GM13977 (cell line): ENCODE measurements at places on chromosomes 1 and 21.

DNA sequence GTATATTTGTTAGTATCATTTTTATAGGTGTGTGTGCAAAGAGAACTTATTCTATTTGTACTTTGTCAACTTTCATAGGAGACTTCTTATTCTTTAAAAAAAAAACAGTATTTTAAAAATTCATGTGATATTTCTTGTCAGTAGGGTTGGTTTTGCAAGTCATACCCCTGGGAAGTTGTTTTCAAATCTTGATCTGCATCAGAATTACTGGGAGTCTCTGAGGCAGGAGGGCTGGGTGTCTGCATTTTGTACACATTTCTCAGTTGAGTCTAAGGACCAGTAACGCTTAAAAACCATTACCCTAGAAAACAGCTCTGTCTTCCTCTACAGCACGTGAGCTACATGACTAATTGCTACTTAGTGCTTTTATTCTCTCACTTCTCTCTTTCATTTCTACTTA, 76.0 kb upstream of the CTTNBP2NL start:
- DNase-seq, result no peak

DNA sequence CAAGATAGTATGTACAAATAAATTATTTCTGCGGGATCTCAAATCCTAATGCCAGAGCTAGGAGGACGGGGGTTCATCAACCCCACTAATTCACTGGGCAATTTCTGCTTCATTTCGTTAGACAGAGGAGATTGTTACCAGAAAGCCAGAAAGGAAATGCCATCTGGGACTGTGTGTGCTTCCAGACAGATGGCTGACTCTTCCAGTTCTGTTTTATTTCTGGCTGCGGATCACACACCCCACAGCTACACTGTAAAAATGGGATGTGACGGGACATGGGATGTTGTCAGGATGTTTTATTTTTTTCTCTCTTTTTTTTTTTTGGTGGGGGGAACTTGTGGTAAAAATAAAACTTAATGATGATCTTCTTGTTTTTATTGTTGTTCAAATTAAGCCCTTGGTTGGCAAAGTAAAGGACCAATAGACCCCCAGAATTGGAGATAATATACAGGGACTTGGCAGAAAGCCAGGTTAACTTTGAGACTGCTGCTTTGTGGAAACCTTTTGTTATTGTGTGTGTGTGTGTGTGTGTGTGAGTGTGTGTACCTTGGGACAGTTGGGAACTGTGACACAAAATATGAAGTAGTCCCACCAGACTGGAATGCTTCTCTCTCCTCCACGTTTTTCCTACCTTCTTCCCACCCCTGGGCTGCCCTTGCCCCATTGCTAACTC, 114.5 kb downstream of the NUF2 start:
- no peak for DNase-seq

- DNase-seq, result no peak
Measured at GRCh38 chr21:46119637-46120271, 21.8 kb downstream of the COL6A2 start.

GRCh38 chr1:213457733-213458132, 406.7 kb downstream of the RPS6KC1 start:
- DNase-seq, result no peak

- no peak for DNase-seq
Measured at GRCh38 chr1:233349137-233349536, 21.6 kb downstream of the MAP3K21 start.

DNA sequence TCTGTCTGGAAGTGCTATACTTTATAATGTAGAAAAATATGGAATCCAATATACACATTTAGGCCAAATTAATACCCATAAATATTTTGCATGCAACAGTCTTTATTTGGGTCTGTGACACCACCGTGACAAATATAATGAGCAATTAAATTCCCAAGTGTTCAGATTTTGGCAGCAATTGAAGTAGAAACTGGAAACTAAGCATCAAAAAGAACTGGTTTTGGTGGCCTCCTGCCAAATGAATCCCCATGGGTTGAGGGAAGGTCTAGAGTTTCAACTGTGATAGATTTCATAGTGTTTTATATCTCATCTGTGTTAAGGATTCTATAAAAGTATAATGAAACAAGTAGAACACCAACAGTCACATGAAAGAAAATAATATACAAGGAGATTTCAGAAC, 88.4 kb downstream of the DPYD start:
- DNase-seq, result no peak

DNA sequence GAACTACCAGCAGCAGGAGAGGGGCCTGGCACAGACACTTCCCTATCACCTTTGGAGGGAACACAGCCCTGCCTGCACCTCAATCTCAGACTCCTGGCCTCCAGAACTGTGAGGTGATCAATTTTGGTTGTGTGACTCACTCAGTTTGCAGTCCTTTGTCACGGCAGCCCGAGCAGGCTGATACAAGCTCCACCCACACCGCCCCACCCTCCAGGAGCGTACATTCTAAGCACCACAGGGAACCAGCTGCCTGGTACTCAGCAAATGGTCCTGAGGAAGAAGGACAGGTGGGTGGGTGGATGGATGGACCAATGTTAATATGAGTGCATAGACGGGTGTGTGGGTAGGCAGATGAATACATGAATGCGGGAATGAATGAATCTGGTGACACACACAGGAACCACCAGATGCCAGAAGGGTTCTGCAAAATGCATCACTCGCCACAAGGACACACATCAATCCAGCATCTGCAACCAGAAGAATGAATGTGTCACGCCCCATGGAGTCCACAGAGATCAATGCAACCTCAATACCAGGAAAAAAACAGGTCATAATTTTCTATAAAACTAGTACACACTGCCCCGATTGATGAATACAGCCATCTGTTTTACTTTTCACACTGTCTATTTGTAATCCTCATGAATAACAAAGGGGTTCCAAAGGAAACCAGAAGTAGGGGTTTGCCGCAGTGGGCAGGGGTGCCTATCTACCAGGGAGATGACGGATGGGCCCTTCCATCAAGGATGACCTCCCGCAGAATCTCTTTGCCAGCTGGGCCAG, 284.5 kb downstream of the NPHP4 start:
- no peak for DNase-seq

- DNase-seq, result no peak
Measured at GRCh38 chr1:234875328-234875952, 253.2 kb downstream of the TOMM20 start.

GRCh38 chr21:16509476-16509875, 779.7 kb downstream of the USP25 start:
- DNase-seq, result no peak

DNA sequence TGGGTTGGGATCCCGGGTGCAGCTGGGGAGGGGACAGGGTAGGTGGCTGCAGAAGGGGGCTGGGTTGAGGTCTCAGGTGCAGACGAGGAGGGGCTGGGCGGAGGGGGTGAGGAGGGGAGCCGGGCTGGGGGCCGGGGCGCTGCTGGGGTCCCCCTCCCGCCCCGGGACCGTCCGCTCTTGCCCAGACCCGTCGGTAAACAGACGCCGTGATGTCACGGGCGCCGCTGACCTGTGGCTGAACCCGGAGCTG, 22.3 kb downstream of the DHRS3 start:
- DNase-seq, result no peak

DNA sequence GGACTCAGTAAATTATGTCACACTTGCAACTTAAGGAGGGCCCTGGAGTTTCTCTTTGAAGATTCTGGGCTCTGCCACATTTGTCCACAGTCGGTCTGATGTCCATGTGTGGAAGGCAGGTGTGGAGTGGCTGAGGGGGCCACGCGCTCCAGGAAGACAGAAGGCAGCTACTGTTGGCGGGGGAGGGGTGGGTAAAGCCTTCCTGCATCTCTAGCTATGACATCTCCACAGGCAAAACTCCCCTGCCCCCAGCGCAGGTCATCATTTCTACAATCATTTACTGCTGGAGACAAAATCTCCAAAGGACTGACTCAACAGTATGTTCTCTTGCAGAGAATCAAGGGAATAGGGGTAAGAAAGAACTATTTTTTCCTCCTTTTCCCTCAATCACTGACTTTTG, 11.4 kb upstream of the TSPEAR start:
- no peak for DNase-seq

- DNase-seq, result no peak
Measured at GRCh38 chr1:199918196-199918769, 109.2 kb upstream of the NR5A2 start.

GRCh38 chr1:226827458-226827857, 43.0 kb upstream of the PSEN2 start:
- DNase-seq, result no peak

DNA sequence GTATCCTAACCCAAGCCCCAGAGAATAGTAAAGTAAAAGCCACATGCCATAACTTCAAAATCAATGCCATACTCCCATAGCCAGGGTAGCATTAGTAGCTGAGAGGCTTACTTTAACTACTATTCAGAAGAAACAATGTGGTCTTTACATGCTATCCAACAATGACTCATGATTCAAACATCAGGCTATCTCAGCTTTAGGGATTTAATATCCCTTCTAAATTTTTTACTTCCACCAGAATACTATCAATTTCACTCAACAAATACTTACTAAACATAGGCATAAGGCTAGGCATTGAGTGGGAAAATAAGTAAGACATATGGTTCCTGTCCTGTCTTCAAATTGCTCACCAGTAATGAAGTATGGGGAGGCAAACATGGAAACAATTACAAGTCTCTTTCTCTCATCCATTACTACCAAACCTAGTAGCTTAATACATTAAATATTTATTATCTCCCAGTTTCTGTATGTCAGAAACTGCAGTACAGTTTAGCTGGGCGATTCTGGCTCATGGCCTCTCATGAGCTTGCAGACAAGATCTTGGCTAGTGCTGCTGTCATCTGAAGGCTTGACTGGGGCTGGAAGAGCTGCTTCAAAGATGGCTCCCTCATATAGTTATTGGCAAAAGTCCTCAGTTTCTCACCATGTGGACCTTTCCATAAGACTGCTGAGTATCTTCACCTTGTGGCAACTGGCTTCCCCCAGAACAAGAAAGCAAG, 30.7 kb downstream of the EVI5 start:
- DNase-seq, result no peak

DNA sequence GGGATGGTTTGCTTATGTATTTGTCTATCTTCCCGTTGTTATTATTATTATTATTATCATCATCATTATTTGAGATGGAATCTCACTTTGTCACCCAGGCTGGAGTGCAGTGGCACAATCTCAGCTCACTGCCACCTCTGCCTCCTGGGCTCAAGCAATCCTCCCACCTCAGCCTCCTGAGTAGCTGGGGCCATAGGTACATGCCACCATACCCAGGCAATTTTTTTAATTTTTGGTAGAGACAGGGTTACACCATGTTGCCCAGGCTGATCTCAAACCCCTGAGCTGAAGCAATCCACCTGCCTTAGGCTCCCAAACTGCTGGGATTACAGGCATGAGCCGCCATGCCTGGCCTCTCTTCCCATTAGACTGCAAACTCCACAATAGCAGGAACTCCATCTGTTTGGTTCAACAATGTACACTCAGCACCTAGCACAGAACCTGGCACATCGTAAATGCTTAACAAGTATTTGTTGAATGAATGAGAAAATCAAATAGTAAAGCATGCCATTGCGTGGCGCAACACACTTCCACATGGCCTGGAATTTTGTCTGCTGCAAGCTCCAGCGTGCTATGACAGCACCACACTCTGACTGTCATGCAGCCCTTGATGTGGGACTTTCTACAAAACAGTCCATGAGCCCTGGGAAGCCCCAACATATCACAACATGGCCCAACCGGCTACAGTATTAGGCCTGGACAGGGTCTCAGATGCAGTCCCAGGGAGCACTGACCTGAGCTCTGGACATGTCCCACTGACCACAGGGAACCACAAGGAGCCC, 3.8 kb upstream of the TINAGL1 start:
- DNase-seq, result no peak

GRCh38 chr1:87794788-87795614, 466.3 kb downstream of the LMO4 start:
- no peak for DNase-seq

- no peak for DNase-seq
Measured at GRCh38 chr1:30909365-30910068, 959 bp upstream of the SDC3 start.

GRCh38 chr1:225481738-225482137, 53.9 kb upstream of the LBR start:
- DNase-seq, result no peak

- DNase-seq, result peak; percentile 71
Measured at GRCh38 chr1:161486806-161487741, 18.2 kb upstream of the FCGR2A start.

GRCh38 chr1:10204003-10204642, 6.2 kb upstream of the KIF1B start:
- no peak for DNase-seq

DNA sequence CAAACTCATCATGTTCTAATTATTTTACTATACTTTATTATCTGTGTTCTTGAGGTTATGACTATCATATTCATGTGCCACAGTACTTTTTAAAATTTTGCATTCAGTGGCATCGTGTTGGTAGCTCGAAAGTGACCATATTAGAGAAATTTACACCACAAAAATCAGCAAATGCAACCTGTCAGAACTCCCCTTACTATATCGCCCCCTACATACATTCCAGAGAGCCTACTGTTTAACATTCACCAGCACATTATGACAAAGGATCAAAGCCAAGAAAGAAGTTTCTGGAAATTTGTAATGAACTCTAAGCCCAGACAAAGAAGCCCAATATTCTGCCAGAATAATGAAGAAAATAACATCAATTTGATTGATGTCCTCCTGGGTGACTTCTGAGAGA, 909.3 kb downstream of the LTN1 start:
- DNase-seq, result no peak

DNA sequence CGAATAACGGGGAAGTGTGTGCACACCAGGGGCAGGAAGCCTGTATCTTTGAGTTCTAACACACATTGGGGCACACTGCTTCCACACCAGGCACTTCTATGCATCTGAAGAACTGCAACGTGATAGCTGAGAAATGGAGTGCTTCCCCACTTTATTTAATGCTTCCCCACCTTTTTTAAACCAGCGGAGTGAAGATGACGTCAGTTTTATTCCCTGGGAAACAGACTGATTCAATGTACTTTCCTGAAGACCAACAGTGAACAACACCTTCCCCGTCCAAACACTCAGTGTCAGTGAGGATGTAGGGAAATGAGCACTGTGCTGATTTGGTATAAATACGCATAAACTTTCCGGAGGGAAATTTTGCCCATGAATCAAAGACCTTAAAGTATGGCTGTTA, 87.1 kb downstream of the PGBD5 start:
- no peak for DNase-seq

- no peak for DNase-seq
Measured at GRCh38 chr1:30721812-30722537, 1.4 kb downstream of the MATN1 start.
